ENCODE measurements at places on chromosomes 11 and 22. TPM values are rescaled to one million over a fixed set of nuclear protein-coding genes. Genes with fewer than 3 reads are reported as not detected.

Gene FAM111B
- total RNA-seq = 0.72 TPM

Gene MAJIN
- total RNA-seq = not detected

Gene CCDC82
- total RNA-seq = 19.5 TPM

Gene APOA5
- not detected for total RNA-seq

Gene SSTR3
- not detected for total RNA-seq

Gene DBX1
- not detected for total RNA-seq

Gene ACTN3
- not detected for total RNA-seq
